ENCODE measurements at places on chromosomes 12 and 14. TPM values are rescaled to one million over a fixed set of nuclear protein-coding genes. Genes with fewer than 3 reads are reported as not detected.

- DNase-seq, result no peak
- no peaks in the 10 kb centered on the region for H3K4me1 ChIP-seq
- H3K4me3 ChIP-seq, result no peak overlapping the region
- no peak overlapping the region for H3K27ac ChIP-seq
Measured at GRCh38 chr12:33253178-33253577, 186.4 kb downstream of the SYT10 start.

Gene TSHR
- total RNA-seq, result not detected

DNA sequence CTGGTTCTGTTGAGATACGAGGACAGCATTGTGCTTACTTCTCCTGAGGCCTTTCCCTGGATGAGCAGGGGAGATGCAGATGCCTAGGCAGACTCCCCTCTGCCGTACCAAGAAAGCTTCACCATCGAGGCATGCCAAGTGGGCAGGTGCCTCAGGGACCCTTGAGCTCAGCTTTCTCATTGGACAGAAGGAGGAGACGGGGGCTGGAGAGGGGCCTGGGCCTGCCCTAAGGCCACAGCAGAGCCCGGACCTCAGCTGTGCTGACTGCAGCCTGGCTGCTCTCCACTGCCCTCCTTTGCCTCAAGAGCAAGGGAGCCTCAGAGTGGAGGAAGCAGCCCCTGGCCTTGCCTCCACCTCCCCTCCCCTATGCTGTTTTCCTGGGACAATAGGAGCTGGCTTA lies 23.4 kb downstream of the SERPINA1 start:
- peak; percentile 45 for DNase-seq
- H3K27ac ChIP-seq, result no peak overlapping the region
- H3K4me3 ChIP-seq, result no peak overlapping the region
- no peaks in the 10 kb centered on the region for H3K36me3 ChIP-seq

GRCh38 chr14:60975551-60975950 lies 5.3 kb downstream of the TRMT5 start:
- DNase-seq, result no peak
- H3K4me3 ChIP-seq, result no peak overlapping the region
- H3K27ac ChIP-seq, result no peak overlapping the region
- no peaks in the 10 kb centered on the region for H3K27me3 ChIP-seq

DNA sequence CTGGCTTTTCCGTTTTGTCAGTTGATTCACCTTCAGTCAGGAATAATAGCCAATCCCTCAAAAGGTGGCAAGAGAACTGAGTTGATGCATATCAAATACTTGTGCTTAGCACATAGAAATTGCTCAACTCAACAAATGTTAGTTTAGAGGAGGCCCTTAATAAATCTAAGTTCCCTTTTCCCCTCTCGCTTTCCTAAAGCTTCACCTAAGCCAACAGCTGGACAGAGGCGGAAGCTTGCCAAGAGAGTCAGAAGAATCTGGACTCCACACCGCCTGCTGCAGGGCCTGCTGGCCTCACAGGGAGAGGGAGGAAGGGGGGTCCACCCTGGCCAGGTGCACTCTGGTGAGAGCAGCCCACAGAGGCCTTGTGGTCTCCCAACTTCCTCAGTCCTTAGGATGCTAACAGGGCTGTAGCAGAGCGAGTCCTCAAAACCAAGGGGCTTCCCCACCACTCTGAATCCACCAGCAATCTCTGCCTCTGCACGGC lies 213.1 kb downstream of the CHST11 start:
- DNase-seq, result no peak
- H3K27me3 ChIP-seq, result no peaks in the 10 kb centered on the region
- no peak overlapping the region for H3K4me3 ChIP-seq
- peak overlapping the region; percentile 52 for H3K27ac ChIP-seq
- H3K36me3 ChIP-seq, result no peaks in the 10 kb centered on the region

Data from ascending aorta (tissue), 2 donors.